ENCODE measurements at places on chromosomes 5 and 9.

- no peak for DNase-seq
Measured at GRCh38 chr5:31731710-31732301, 92.9 kb downstream of the PDZD2 start.

DNA sequence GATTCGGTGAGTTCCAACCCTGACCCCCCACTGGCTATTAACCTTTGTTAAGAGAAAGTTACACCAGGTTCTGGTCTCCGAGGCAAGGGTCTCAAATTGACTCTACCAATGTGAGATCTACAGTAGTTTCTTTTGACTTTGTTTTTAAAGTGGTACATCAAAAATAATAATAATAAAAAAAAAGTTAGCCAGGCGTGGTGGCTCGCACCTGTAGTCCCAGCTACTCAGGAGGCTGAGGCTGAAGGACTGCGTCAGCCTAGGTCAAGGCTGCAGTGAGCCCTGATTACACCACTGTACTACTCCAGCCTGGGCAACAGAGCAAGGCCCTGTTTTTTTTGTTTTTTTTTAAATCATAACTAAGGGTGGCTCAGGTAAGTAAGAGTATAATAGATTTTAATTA lies 1.0 kb upstream of the KLF9 start:
- no peak for DNase-seq

- peak; percentile 42 for DNase-seq
Measured at GRCh38 chr5:58462623-58463230, 2.8 kb upstream of the PLK2 start.

- DNase-seq, result no peak
Measured at GRCh38 chr9:14722391-14723035, at the start of gene CER1. Gene CER1 (minus strand): TSS chr9:14722733. CDS start chr9:14722672, 61 bp downstream.

DNA sequence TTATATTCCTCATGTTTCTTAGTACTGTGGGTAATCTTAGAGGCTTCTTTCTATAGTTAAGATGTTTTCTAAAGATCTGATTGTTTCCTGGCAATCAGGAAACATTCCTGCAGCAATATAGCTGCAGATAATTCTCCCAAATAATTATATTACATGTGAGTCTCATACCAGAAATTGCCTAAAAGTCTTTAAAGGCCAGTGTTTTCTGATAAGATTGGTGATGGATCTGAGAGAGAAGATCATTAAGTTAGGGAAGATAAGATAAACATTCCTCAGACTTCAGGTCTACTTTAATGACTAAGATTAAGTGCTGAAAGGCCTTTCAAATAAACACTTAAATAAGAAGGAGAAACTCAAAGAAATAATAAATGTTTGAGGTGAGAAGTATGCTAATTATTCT lies 107.7 kb upstream of the DAB2 start:
- no peak for DNase-seq

GRCh38 chr9:25752398-25752797 lies 74.2 kb upstream of the TUSC1 start:
- DNase-seq, result no peak

DNA sequence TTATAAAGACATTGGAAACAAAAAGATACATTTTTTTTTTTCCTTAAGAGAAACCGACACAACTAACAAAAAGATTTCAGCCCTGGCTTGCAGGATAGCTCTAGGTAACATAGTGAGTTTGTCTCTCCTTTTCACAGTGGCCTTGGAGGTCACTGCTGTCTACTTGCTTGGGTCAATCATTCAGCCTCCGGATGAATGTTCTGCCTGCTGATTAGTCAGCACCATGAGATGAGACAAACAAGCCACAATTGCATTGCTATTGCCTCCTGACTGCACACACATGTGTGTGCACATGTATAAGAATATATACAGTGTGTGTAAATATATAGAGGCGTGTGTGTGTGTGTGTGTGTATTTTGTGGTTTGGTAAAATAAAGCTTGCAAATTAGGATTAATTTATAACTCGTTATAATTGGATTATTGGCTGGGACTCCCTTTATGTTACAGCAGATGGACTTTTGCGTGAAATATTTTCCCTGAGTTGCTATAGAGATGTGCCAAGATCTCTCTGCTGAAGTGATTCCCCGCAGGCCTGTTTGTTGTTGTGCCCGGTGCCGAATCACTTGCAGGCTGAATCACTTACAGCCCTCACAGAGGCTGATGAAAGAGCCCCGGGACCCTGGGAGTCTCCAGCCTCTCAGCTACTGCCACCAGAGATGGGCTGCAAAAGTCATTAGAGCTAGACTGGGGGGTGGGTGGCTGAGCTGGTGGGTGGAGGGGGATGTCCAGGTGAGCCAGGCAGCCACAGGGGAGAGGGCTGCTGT lies 161.2 kb downstream of the FGF18 start:
- DNase-seq, result no peak

- DNase-seq, result no peak
Measured at GRCh38 chr5:151382576-151382975, 35.2 kb upstream of the SLC36A2 start.

DNA sequence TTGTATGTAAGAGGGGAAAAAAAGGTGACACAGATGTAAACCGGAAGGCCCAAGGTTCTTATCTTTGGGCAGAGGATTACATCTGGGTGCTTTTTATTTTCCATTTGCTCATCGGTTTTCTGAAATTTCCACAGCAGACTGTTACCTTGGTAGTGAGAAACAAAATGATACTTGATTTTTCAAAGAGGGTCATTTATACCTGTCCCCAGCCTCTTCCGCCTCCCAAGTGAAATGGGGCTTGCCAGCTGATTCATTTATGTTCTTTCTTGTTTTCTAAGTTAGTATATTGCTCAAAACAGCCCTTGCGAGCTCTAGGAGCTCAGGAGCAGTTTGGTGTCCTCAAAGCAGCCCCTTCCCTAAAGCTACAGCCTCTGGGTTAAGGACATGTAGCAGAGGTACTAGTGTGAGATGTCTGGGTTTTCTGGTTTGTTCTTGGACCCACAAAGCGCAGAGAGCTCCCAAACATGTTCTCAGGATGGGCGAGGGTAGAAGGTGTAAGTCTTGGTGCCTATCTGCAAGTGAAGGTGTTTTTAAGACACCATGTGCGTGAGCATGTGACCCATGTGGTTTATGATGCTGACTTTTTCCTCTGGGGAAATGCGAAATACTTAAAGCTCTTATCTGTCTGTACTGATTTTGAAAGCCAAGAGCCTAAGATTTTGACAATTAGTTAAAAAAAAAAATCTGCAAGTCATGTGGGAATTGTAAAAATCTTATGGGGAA lies 38.3 kb downstream of the DAPK1 start:
- peak; percentile 51 for DNase-seq

GRCh38 chr5:13278148-13278547 lies 666.3 kb downstream of the DNAH5 start:
- DNase-seq, result no peak

- DNase-seq, result no peak
Measured at GRCh38 chr9:130423272-130423671, 21.5 kb upstream of the ASS1 start.

DNA sequence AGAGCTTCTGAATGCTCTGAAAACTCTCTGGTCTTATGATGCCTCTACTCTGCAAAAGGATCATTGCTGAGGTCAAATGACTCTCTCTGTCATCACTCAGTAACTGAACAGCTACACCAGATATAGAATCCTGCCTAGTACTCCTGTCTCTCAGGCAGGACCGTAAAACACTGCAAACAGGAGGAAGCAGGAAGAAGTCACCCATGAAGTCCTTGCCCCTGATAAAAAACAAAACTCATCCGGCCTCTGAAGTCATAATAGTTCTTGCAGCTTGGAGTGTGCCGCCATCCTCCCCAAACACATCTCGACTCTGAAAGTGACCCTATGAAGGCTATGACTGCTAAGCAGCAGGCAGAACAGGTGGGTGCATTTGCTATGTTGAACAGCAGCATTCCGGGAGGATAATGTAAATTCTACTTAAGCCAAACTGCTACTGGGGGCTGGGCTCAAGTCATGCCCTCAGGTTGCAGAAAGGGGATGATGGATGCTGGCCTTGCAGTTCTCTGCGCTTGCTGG lies 81.9 kb upstream of the FAM169A start:
- DNase-seq, result no peak

GRCh38 chr5:67748165-67748690 lies 467.3 kb upstream of the PIK3R1 start:
- DNase-seq, result no peak

GRCh38 chr5:180208038-180208434 lies 975 bp downstream of the RASGEF1C start:
- DNase-seq, result no peak

GRCh38 chr5:96640696-96641095 lies 21.5 kb upstream of the CAST start:
- DNase-seq, result no peak

DNA sequence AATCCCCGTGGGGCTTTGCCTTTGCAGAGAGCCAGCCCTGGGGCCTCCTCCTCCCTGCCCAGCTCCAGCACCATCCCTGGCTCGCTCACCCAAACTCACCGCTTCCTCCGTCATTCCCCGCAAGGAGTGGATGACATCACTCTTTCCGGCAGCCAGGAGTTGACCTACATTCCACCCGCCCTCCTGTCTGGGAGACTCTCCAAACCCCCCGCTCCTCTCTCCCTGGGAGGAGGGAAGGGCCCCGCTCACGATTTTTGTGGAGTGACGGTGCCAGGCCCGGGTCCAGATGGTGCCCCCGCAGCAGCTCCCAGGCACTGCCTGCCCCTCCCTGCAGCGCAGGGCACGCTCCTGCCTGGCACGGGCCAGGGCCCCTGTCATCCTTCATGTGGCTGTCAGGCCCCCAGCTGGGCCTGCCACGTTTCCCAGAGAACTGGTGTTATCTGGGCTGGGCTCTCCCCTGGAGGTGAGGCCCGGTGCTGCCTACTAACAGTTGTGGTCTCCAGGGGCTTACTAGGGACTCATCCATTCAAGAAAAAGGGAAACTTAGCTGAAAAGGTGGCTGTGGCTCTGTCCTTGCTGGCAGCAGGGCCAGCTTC lies 52.3 kb downstream of the NTNG2 start:
- no peak for DNase-seq

- DNase-seq, result no peak
Measured at GRCh38 chr5:151257731-151258181, 4.8 kb downstream of the GM2A start.

- peak; percentile 49 for DNase-seq
Measured at GRCh38 chr9:131423171-131423581, 29.3 kb downstream of the PRRC2B start.

GRCh38 chr5:65539827-65540226 lies 23.1 kb downstream of the CENPK start:
- no peak for DNase-seq

GRCh38 chr5:142544071-142544753 lies 141.7 kb downstream of the FGF1 start:
- DNase-seq, result no peak

DNA sequence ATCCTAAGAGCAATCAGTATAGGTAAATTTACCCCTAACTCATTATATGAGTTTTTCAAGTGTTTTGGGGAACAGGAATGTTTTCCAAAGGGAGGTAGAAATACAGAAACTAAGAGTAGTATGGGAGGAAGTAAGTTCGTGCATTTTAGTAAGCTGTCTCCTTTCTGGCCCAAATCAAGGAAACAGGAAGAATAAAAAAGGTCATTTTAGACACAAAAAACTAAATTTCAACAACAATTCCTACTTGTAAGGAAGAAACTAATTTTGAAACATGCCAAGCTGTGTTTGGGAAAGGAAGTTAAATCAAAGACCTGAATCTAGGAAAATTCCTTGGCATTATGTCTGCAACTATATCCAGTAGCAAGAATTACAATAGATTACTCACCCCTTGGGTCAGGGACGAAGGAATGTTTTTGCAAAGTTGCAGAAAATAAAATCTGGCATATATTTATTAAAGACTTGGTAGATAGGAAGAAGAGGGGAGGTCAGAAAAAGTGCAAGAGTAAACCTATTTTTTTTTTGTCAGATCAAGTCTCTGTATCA lies 6.5 kb upstream of the RPS6 start:
- no peak for DNase-seq

DNA sequence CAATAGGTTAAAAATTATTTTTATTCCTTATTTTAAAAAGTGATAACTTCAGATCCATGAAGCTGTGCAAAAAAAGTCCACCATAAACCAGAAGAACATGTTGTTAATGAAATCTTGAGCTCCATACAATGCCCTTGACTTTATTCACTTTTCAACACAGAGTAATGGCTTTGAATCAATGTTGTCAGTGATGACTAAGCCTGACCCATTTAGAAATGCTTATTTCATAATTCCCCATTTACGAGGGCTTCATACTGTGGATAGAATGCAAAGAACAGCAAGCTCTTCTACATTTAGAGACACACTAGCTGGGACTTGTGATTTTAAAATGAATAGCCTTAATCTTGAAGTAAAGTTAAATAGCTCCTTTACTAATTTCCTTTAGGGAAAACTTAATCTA lies 25.7 kb upstream of the IL9 start:
- DNase-seq, result no peak

DNA sequence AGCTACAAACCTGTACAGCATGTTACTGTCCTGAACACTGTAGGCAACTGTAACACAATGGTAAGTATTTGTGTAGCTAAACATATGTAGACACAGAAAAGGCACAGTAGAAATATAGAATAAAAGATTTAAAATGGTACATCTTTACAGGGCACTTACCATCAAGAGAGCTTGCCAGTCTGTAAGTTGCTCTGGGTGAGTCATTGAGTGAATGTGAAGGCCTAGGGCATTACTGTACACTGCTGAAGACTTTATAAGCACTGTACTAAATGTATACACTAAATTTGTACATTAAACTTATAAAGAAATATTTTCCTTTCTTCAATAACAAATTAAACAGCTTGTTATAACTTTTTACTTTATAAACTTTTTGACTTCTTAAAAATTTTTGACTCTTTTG lies 20.5 kb downstream of the ADRB2 start:
- DNase-seq, result no peak

- no peak for DNase-seq
Measured at GRCh38 chr5:34490506-34491250, 165.4 kb upstream of the RAI14 start.

DNA sequence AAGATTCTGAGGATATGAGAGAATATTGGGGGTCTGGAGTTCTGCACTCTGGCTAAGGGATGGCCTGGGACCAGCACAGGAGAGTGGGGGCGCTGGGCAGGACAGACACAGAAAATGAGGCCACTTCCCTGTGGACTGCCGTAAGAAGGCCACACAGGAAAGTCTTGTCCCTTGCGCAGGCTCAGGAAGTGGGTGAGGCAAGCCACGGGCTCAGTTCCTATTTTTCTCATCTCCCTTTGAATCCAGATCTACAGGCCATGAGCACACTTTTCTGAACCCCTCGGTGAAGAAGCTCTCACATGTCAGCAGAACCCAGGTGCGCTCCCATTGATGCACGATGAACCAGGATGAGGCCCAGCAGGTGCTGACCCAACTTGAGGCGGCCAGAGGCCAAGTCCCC lies 207.4 kb downstream of the AGTPBP1 start:
- DNase-seq, result no peak

- DNase-seq, result no peak
Measured at GRCh38 chr5:140255460-140256157, 47.3 kb downstream of the PFDN1 start.

- DNase-seq, result no peak
Measured at GRCh38 chr9:35908504-35909125, 675 bp upstream of the SPAAR start.

GRCh38 chr9:87081503-87081902 lies 134.2 kb upstream of the GAS1 start:
- no peak for DNase-seq

DNA sequence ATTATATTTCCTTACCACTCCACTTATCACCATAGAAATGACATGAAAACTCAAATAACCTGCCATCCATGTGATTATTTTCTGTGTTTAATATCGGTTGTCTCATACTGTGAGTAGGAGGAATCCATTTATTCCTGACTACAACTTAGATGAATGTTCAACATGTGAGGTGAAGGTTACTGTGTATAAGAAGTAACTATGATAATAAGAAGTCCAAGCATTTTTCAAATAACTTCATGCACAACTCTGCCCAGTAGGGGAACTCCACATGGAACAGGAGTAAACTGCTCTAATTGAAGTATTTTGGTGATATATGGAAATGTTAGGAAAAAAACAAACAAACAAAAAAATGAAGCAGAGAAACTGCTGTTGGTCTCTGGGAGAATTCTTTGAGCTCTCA lies 447.5 kb upstream of the GRIN3A start:
- DNase-seq, result no peak
